Stimulated activated CD4-positive, alpha-beta T cell treated with anti-CD3 and anti-CD28 coated beads, Interleukin-4, amount 100 ng/mL, for 4 hours (primary cell): ENCODE measurements at places on chromosomes 7 and 10.

- no peak for DNase-seq
Measured at GRCh38 chr7:151057506-151057988, at the start of gene CDK5. CDK5 (minus strand) TSS chr7:151057897; CDS start chr7:151057848, 49 bp downstream.

DNA sequence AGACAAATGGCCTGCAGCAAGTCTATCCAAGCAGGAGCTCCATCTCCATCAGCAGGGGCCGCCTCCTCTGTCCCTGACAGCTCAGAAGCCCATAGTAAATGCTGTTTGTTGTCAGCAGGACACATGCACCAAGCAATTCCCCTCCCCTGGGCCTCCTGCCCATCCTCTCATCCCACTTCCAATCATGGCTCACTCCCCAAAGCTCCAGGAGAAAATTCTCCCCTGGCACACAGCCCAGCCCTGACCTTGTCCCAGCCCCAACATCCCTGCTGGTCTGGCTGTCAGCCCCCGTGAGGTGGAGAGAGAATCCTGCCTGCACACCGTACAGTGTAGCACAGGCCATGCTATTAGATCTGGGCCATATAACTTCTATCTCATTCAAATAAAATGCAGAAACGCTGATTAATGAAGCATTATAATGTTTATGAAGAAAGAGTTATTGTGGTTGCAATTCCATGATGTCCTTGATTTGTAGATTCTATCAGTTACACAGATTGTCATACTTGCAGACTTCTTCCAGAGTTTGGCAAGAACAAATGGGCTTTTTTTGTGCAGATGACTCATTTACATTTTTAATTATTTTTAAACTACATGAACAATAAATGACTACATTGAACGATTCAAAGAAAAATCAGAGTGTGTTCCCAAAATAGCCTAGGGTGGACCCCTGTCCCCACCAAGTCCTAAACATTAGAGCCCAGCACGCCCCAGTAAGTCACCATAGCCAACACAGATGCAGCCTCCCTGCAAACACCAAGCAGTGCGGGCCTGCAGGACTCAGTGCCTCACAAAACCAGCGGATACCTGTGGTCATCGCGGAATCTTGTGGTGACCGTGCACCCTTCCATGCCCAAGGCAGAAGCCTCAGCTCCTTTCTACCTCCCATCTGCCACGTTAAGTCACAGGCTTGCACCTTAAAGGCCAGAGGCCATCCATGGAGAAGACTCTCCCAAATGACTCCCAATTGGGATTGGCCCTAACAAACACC, 70.1 kb downstream of the COBL start:
- DNase-seq, result no peak

- DNase-seq, result no peak
Measured at GRCh38 chr7:71326595-71326994, 194.7 kb downstream of the GALNT17 start.

- no peak for DNase-seq
Measured at GRCh38 chr7:74252893-74253292, 1.3 kb downstream of the RFC2 start.

- no peak for DNase-seq
Measured at GRCh38 chr7:98909487-98909886, 31.2 kb downstream of the TRRAP start.

DNA sequence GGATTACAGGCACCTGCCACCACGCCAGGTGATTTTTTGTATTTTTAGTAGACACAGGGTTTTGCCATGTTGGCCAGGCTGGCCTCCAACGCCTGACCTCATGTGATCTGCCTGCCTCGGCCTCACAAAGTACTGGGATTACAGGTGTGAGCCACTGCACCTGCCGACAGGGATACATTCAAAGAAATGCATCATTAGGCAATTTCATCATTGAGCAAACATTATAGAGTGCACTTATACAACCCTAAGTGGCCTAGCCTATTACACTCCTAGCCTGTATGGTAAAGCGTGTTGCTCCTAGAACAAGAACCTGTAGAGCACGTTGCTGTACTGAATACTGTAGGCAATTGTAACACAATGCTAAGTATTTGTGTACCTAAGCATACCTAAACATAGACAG, 350.3 kb downstream of the GALNT17 start:
- no peak for DNase-seq

DNA sequence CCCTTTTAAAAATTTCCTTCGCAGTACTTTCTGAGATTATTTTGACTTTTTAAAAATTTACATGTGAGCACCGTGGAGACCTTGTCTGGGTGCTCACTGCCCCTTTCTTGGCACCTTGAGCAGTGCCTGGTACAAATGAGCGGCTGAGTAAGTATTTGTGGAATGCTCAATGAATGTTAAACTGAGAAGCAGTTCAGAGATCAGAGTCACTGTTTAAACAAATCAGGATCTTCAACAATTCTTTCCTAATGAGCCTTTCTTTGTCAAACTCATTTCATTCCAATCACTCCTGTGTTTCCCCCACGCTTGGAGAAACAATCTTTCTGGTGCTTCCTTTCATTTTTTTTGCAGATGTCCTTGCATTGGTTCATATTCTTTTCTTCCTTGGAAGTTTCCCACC, 611.3 kb upstream of the GALNT17 start:
- DNase-seq, result no peak
